Testis (tissue), 5 donors: ENCODE measurements at places on chromosomes 12 and 14. TPM values are rescaled to one million over a fixed set of nuclear protein-coding genes. Genes with fewer than 3 reads are reported as not detected.

Gene RD3L
- not detected for total RNA-seq

Gene TOMM20L
- total RNA-seq: 33.1 TPM

GRCh38 chr12:131101703-131102492, 148.2 kb downstream of the ADGRD1 start:
- H3K36me3 ChIP-seq: no peaks in the 10 kb centered on the region
- no peak overlapping the region for H3K27ac ChIP-seq

DNA sequence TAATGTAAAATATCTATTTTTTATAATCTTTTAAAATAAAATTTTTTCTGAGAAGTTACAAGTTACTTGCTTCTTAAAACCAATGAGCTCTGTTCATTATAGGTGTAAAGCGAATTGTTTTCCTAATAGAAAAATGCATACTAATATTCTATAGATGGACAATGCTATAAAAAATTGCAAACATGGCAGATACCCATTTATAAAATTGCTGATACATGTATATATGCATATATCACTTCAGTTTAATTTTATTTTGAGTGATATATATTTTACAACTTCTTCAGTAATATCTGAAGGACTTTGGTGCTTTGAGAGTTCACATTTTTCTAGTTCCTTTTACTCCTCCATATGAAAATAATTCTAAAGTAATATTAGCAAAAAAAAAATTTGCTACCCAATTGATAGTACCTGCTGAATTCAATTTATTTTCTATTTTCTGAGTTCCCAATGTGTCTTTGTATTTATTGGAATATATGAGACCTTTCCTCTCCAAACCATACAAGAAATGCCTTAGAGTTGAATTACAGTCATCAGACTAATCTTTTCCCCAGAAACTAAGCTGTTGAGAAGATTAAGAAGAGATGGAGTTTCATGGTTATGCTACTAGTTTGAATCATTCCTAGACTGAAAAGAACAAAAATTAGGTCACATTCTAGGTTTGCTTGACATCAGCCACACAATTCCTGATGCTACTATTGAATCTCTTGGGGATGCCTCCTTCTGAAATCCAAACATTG, 1937.5 kb upstream of the SEL1L start:
- H3K36me3 ChIP-seq: no peaks in the 10 kb centered on the region
- no peak overlapping the region for H3K4me3 ChIP-seq
- H3K27me3 ChIP-seq: no peaks in the 10 kb centered on the region
- H3K27ac ChIP-seq: no peak overlapping the region
- no peaks in the 10 kb centered on the region for H3K4me1 ChIP-seq

DNA sequence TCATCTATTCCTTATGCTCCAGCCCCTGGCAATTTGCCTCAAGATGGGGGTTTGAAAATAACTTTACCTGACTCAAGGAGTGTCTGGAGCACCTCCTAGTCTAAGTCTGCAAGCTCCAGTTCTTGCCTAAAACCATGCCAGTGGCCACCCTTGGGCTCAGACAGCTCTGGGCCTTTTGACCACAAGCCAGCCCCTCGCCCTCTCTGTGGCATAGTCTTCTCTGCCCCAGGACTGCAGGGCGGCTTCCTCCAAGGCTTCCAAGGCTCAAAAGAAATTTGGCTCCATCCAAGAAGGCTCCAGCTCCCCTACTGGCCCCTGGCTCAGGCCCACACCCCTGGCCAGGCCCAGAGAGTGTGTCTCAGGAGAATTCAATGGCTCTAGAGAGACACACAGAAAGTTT, 14.8 kb downstream of the ACVRL1 start:
- no peak for DNase-seq
- H3K27ac ChIP-seq: no peak overlapping the region
- no peaks in the 10 kb centered on the region for H3K36me3 ChIP-seq
- H3K4me1 ChIP-seq: peaks cover 19% of the 10 kb centered on the region
- no peaks in the 10 kb centered on the region for H3K27me3 ChIP-seq

Gene B4GALNT1
- total RNA-seq: 2.3 TPM

GRCh38 chr12:26283046-26283445, 87.7 kb downstream of the SSPN start:
- peaks cover 13% of the 10 kb centered on the region for H3K4me1 ChIP-seq
- H3K27ac ChIP-seq: no peak overlapping the region
- H3K27me3 ChIP-seq: no peaks in the 10 kb centered on the region
- DNase-seq: no peak

DNA sequence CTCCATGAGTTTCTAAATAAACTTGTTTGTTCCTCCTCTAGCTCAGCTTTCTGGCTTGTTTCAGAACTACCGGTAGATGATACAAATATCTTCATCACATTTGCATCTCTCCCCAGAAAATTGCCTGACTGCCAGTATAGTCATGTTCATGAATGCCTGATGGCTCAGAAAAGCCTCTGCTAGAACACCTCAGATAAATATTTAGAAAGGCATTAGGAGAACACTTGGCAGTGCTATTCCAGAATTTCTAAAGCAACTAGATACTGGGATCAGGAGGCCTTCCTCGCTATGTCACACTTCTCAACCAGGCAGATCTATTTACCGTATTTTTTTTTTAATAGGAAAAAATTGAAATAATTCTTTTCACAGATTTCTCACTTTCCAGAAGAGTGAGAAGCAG, 32.3 kb upstream of the KRAS start:
- DNase-seq: no peak
- no peaks in the 10 kb centered on the region for H3K36me3 ChIP-seq
- no peak overlapping the region for H3K4me3 ChIP-seq
- H3K4me1 ChIP-seq: peaks cover 5% of the 10 kb centered on the region
- no peak overlapping the region for H3K27ac ChIP-seq
- no peaks in the 10 kb centered on the region for H3K27me3 ChIP-seq

Gene ANO2
- total RNA-seq: 24.4 TPM

DNA sequence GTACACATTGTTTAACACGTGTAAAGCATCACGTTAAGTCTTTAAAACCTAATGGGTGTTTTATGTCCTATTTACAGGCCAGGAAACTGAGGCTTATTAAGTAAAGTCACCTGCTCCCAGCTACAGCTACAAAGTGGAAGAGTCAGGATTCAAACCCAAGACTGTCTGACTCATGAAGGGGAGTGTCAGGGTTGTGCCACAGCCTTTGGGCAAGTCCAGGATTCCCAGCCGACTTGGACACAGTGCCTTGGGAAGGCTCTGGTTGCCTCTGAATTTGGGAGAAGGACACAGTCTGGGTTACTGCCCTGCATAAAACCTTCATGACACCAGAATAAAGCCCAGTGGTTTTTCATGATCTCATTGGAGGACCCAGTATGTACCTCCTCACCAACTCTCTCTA, 7.3 kb downstream of the RNU4-2 start:
- H3K4me3 ChIP-seq: no peak overlapping the region
- no peak overlapping the region for H3K27ac ChIP-seq
- DNase-seq: no peak
- H3K4me1 ChIP-seq: no peaks in the 10 kb centered on the region

DNA sequence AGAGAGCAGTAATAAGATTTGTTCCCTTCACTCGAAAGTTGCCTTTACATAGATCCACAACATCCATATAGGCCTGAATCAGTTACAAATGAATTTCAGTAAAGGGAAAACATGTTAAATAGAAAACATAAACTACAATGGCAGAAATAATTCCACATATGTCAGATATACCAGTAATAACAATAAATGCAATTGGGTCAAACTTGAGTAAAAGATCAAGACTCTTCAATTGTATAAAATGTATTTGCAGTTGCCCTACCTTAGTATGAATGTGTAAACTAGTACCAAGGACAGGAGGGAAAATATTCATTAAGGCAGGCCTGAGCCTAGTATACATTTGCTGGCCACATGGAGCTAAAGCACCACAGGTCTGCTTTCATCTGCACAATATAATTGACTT, 17.6 kb downstream of the NOS1 start:
- H3K36me3 ChIP-seq: no peaks in the 10 kb centered on the region
- no peaks in the 10 kb centered on the region for H3K4me1 ChIP-seq
- no peak overlapping the region for H3K27ac ChIP-seq
- no peak overlapping the region for H3K4me3 ChIP-seq
- no peaks in the 10 kb centered on the region for H3K27me3 ChIP-seq

Gene PMEL
- 11.1 TPM for total RNA-seq

DNA sequence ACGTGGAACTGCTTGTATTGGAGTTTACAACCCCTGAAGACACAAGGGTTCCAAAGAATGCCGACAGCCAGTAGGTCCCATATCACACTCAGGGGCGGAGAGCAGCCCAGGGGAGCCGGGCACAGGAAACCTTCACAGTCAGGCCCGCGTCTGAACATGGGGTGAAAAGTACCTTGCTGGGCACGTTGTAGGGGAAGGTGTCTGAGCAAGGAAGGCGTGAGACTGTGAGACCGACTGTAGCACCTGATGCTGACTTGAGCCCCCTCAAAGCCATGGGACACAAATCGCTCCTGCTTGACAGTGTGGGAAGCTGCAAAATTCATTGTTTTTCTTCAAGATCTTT, 14.7 kb downstream of the RIMBP2 start:
- H3K27me3 ChIP-seq: no peaks in the 10 kb centered on the region
- no peaks in the 10 kb centered on the region for H3K4me1 ChIP-seq
- DNase-seq: peak; percentile 1
- no peak overlapping the region for H3K27ac ChIP-seq
- no peak overlapping the region for H3K4me3 ChIP-seq
- no peaks in the 10 kb centered on the region for H3K36me3 ChIP-seq

GRCh38 chr14:93011141-93011529, 88.2 kb downstream of the CHGA start:
- no peaks in the 10 kb centered on the region for H3K27me3 ChIP-seq
- H3K4me3 ChIP-seq: no peak overlapping the region
- no peak overlapping the region for H3K27ac ChIP-seq
- H3K36me3 ChIP-seq: no peaks in the 10 kb centered on the region
- H3K4me1 ChIP-seq: peaks cover 76% of the 10 kb centered on the region
- DNase-seq: no peak

Gene SPIC
- total RNA-seq: not detected

- H3K4me3 ChIP-seq: no peak overlapping the region
- H3K4me1 ChIP-seq: peaks cover 5% of the 10 kb centered on the region
- H3K27me3 ChIP-seq: no peaks in the 10 kb centered on the region
- no peaks in the 10 kb centered on the region for H3K36me3 ChIP-seq
Observed at GRCh38 chr14:50047274-50047676, 69.1 kb downstream of the VCPKMT start.

Gene AKAP5
- total RNA-seq: 0.63 TPM

Gene EXOC3L4
- total RNA-seq: 2.4 TPM

Gene GPR132
- 2.5 TPM for total RNA-seq

Gene OR4L1
- not detected for total RNA-seq

Gene KCNK13
- 59.1 TPM for total RNA-seq

DNA sequence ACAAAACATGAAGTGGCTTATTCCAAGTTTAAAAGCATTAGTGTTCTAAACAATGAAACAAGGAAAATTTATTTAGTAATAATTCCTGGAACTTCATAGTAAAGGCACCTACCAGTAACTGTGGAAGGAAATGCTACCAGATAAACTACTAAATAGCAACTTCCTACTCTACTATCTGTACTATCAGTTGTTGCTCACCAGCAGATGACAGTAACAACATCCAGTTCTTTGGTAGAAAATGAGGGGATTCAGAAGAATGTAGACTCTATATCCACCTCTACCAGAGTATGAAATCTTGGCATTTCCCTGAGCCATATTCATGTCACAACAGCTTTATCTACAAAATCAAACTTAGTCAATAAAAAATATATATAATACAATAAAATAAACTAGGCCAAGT, 3.1 kb downstream of the ENTPD5 start:
- DNase-seq: no peak
- H3K27ac ChIP-seq: no peak overlapping the region
- H3K4me1 ChIP-seq: peaks cover 5% of the 10 kb centered on the region
- no peaks in the 10 kb centered on the region for H3K27me3 ChIP-seq
- H3K36me3 ChIP-seq: no peaks in the 10 kb centered on the region

GRCh38 chr12:122459211-122459610, 36.7 kb upstream of the CLIP1 start:
- no peaks in the 10 kb centered on the region for H3K4me1 ChIP-seq
- H3K27me3 ChIP-seq: no peaks in the 10 kb centered on the region
- DNase-seq: no peak
- H3K4me3 ChIP-seq: no peak overlapping the region
- no peaks in the 10 kb centered on the region for H3K36me3 ChIP-seq
- H3K27ac ChIP-seq: no peak overlapping the region

- H3K36me3 ChIP-seq: no peaks in the 10 kb centered on the region
- DNase-seq: no peak
- no peak overlapping the region for H3K4me3 ChIP-seq
- H3K27me3 ChIP-seq: no peaks in the 10 kb centered on the region
Observed at GRCh38 chr14:99540196-99541032, 59.2 kb downstream of the CCNK start.

Gene KRT73
- total RNA-seq: not detected

GRCh38 chr12:91717804-91718203, 427.8 kb downstream of the BTG1 start:
- no peak for DNase-seq
- no peaks in the 10 kb centered on the region for H3K4me1 ChIP-seq
- H3K27me3 ChIP-seq: no peaks in the 10 kb centered on the region
- H3K4me3 ChIP-seq: no peak overlapping the region
- H3K27ac ChIP-seq: no peak overlapping the region

DNA sequence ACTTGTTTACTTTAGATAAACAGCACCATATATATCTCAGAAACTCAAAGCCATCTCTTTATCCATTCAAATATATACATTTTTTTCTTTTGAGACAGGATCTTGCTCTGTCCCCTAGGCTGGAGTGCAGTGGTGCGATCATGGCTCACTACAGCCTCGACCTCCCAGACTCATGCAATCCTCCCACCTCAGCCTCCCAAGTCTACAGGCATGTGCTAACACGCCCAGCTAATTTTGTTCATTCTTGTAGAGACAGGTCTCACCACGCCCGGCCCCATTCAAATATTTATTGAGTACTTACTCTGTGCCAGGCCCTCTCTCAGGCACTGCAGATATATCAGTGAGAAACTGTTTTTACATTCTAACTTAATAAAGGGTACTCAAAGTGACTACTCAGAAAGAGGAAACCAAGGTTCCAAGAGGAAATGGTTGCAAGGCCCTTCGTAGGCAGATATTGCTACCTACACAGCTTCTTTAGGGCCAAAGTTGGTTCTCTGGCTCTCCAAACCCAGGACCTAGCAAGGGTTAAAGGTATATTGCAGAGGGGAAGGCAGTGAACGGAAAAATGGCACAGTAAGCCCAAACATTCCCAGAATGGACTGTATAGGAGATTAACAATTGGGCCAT, 2.9 kb downstream of the ATXN3 start:
- no peaks in the 10 kb centered on the region for H3K27me3 ChIP-seq
- no peak overlapping the region for H3K4me3 ChIP-seq
- no peak overlapping the region for H3K27ac ChIP-seq
- no peaks in the 10 kb centered on the region for H3K36me3 ChIP-seq
- DNase-seq: no peak

DNA sequence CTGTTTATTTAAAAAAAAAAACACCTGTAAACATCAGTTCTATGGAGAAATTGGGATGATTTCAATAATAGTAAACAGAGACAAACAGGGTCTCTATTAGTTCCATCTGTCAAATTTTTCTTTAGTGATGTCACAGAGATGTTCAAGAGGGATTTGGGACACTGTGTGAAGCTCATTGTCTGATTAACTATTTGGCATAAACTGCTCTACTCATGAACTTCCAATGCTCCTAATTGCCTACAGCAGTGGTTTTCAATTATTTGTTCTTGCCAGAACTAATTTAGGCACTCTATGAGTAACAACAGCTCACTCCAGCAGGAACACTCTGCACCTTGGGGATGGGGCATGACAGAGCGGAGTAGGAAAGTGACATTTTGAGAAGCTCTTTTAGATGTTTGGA, 250.1 kb upstream of the PRKD1 start:
- H3K4me3 ChIP-seq: no peak overlapping the region
- H3K27me3 ChIP-seq: no peaks in the 10 kb centered on the region
- no peak overlapping the region for H3K27ac ChIP-seq
- H3K4me1 ChIP-seq: no peaks in the 10 kb centered on the region
